ENCODE measurements at places on chromosomes 4 and X.
A peak's percentile ranks its signal among the peaks of the same experiment; 100 is the strongest.

GRCh38 chrX:106247162-106247561 is 79.1 kb downstream of the PWWP3B start:
- no peak for DNase-seq

DNA sequence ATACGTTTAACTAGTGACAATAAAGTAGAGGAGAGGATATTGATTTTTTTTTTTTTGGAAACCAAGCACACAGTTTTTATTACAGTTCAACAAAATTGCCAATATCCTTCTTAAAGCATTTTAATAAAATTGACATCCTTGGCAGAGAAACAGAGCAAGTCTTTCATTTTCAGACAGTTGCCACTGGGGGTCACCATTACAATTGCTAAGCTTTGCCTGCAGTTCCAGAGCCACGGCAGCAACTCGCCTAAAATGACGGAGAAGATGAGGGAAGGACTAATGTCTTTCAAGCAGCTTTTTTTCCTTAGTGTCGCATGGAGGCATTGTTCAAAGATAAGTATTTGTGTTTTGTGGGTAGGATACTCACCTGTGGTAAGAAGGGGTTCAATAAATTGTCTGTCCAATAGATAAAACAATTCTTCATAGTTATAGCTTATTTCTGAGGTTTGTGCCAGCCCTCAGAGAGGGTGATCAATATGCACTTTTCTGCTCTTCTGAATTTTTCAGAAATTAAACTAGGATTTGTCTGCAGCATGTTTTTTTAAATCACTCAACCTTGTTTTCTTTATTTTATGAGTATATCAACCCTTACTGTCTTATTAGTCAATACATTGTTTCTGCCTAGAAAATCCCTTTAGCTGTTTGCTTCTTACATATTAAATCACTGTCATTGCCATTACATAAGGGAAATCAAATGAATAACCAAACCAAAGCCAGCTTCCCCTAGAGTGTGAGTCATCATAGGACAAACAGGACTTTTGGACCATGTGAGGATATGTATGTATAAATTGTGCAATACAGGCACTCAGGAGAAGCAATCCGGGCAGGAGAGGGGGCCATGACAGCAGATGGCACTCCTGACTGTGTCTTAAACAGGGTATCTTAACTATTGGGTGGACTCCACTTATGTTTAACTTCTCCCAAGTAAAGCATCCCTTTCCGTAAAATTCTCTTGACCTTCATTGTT is 508.1 kb upstream of the ARX start:
- peak; percentile 31 for DNase-seq

GRCh38 chr4:8039290-8039689 is 99.6 kb upstream of the AFAP1 start:
- peak; percentile 89 for DNase-seq

DNA sequence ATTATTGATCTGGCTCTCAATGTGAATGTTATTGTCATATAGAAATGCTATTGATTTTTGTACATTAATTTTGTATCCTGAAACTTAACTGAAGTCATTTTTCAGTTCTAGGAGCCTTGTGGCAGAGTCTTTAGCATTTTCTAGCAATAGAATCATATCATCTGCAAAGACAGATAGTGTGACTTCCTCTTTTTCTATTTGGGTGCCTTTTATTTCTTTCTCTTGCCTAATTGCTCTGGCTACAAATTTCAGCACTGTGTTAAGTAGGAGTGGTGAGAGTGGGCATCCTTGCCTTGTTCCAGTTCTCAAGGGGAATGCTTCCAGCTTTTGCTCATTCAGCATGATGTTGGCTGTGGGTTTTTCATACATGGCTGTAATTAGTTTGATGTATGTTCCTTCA is 102.7 kb downstream of the SH3BGRL start:
- no peak for DNase-seq

DNA sequence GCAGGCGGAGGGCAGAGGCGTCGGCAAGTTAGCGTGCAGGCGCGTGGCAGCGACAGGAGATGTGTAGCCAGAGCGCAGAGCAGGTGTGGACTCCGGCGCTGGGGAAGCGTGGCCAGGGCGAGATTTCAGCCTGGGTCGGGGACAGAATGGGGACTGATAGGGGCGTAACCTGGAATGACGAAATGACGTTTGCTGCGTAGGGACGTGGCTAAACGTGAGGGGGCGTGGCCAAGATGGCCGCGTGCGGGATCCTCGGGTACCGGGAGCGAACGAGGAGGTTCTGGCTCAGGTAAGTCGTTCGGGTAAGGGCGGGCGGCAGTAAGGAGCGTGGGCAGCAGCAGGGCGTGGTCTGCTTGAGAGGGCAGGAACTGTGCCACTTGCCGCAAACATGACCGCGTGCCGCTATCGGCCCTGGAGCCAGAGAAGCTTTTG is 10.9 kb upstream of the CLTRN start:
- DNase-seq: peak; percentile 64

GRCh38 chrX:141839856-141840255 is 1.7 kb downstream of the MAGEC3 start:
- DNase-seq: no peak

DNA sequence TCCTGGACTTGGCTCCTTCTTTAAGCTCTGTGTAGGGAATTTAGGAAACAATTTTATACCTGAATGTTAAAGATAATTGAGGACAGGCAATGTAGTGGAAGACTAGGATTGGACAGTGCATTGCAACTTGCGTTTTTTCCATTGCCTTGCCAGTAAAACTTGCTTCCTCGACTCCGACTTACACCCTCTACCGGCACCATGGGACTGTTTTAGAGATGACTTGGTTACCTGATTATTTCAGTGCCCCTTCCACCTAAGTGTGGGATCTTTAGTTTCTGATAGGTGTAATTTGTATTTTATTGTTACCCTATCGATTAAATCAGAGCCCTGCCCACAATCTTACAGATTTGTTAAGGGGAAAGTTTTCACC is 1.2 kb downstream of the PRPS1 start:
- no peak for DNase-seq

GRCh38 chr4:18815779-18816173 is 794.2 kb upstream of the LCORL start:
- no peak for DNase-seq

- no peak for DNase-seq
Observed at GRCh38 chr4:184312126-184312525, 94.5 kb upstream of the ENPP6 start.

GRCh38 chr4:7778510-7779431 is 160.9 kb downstream of the AFAP1 start:
- no peak for DNase-seq

DNA sequence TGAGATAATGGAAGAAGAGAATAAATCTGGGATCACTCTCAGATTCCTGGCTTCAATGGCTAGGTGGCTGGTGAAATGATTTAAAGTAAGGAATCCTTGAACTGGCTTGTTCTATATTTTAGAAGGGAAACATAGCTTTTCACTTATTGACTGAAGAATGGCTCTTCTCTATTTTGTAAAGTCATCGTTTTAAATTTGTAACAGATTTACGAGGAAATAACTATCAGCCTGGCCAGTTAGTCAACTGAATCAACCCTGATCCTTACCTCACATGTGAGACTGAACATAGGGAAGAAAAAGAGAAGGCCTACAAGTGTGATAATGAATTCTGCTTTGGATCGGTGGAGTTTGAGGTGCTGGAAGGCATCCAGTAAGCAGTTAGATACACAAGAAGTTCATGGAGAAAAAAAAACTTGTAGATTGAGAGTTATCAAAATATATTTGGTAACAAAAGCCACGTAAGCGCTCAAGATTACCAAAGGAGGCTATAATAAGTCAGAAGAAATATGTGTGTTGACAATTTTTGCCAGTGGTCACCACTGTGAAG is 12.0 kb downstream of the AREG start:
- DNase-seq: no peak

GRCh38 chr4:82776925-82777542 is 21.6 kb downstream of the SCD5 start:
- no peak for DNase-seq

GRCh38 chr4:73701116-73701515 is 39.3 kb upstream of the CXCL8 start:
- no peak for DNase-seq

GRCh38 chr4:129603241-129603931 is 507.4 kb downstream of the C4orf33 start:
- DNase-seq: no peak

DNA sequence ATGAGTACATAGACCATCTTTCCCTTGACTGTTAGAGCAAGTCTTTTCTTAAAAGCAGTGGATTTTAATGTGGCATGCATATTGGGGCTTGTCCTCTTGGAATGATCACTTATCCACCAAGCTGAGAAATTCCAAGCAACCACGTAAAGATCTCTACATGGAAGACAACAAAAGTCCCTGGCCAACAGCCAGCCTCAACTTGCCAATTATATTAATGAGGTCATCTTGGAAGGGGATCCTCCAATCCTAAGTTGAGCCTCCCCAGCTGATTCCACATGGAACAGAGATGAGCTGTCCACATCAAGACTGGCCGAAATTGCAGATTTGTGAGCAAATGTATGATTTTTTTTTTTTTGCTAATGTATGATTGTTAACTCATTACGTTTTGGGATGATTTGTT is 20.6 kb upstream of the FTHL17 start:
- no peak for DNase-seq

All from NCI-H1105 (cell line).